ENCODE measurements at places on chromosomes 4 and X. TPM values are rescaled to one million over a fixed set of nuclear protein-coding genes. Genes with fewer than 3 reads are reported as not detected.

- DNase-seq, result no peak
Observed at GRCh38 chr4:20478412-20478811, 221.8 kb upstream of the PACRGL start.

Gene MECP2
- 64.9 TPM for total RNA-seq

DNA sequence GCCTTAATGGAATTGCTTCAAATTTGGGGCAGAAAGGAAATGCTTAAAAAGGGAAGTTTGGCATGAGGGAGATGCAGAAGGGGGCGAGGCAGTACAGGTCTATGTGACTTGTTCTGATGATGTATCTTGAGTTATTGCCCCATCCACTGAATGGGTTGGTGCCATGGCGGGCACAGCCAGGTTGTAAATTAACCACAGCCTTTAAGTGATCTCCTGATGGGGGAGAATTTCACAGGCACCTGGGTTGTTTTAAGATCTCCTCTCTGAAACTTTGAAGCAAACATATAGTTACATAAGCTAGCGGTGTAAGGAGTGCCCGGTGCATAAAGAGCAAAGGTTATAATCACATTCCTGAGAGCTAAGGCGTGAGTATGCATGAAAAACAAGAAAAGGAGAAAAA lies 37.0 kb downstream of the NPY5R start:
- no peak for DNase-seq

DNA sequence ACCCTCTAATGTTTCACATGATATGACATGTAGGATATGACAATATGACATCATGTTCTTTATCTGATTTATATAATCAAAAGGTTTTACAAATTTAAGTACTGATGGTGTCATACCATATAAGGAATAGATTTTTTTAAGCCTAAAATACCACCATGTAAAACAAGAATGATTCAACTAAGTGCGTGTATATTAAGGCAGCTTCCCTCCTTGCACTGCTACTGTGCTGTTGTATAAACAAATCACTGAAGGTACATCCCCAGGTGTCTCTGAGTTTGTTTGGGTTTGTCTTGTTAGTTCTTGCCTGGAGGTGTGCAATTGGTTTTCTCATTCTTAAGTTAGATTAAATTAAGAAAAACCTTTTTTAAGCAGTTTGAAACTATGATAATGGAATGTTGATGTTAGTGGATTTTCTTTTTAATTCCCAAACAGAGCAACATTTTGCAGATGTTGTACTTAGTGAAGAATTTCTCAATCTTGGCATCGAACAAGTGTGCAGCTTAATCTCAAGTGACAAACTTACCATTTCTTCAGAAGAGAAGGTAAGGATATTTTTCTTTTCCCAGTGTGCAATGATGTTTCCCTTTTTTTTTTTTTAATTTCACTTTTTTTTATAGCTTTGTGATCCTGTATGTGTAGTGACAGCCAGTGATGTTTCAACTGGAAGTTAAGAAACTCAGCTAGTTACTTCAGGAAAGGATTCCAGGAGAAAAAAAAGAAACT lies 33.4 kb upstream of the MSMO1 start:
- no peak for DNase-seq

Gene CYSLTR1
- total RNA-seq, result 3.5 TPM

Gene IL1RAPL1
- total RNA-seq, result 0.29 TPM

All from mucosa of gallbladder (tissue), 1 donor.